ENCODE measurements at places on chromosomes 7 and 10.

DNA sequence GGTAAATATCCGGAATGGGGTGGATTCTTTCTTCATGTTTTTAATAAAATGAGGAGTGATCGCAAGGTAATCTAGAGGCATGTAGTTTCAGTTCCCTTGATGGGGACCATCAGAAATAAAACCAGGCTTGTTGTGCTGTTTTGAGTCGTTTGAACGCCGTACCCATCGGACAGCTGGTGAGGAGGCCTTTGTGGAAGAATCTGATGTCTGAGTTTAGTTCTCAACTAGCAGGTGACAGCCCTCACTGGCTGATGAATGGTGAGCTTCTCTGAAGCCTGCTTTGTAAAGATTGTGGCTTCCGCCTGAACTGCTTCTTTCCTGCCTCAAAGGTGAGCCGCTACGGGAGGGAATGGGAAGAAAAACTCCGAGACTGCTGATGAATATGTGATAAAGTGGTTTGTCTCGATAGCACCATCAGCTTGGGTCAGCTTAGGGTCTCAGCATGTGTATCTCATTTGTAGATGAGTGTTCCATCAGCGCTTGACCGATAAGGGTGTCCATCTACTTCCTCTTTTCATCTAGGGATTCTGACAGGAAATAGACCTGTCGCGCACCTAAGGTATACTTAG is 977 bp downstream of the TMEM248 start:
- DNase-seq, result no peak

- DNase-seq, result no peak
Measured at GRCh38 chr10:1369197-1369596, 313.0 kb downstream of the WDR37 start.

DNA sequence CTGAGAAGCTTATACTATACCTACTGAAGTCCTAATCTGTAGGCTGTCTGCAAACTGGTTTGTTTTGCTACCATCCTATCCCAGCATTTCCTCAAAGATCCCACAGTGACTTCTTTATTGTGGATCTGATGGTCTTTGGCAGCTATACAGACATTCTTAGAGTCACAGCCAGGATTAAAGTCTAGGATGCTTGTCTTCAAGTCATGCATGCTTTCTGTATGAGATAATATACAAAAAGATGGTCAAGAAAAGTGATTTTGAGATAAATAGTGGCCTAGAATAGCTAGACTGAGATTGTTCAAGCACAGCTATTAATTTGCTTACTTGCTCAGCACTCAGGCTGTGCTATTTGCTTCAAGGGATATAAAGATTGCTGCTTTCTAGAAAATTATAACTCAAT is 454.4 kb downstream of the AUTS2 start:
- DNase-seq, result no peak

- no peak for DNase-seq
Measured at GRCh38 chr7:111137296-111138192, 46.6 kb downstream of the LRRN3 start.

DNA sequence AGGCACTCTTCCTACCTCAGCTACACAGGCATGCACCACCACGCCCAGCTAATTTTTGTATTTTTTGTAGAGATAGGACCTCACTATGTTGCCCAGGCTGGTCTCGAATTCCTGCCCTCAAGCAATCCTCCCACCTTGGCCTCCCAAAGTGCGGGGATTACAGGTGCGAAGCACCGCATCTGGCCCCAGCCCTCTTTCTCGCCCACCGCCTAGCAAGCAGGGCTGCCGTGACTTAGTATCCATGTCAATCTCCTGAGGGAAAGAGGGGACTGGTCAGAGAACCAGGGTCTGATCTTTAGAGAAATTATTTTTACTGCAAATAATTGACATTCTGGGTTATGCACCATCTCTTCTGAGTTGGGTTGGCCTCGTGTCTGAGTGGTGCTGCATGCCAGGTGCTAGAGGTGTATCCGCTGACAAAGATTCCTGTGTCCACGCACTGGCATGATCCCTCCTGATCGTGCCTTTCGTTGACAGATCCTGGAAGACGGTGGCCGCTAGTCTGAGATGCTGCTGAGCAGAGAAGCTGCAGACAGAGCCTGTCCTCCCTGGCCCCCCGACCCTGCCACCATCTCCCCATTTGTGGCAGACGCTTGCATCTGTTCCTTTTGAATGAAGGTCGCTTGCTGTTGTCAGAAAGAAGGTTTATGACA is 22.7 kb downstream of the WIPI2 start:
- no peak for DNase-seq

DNA sequence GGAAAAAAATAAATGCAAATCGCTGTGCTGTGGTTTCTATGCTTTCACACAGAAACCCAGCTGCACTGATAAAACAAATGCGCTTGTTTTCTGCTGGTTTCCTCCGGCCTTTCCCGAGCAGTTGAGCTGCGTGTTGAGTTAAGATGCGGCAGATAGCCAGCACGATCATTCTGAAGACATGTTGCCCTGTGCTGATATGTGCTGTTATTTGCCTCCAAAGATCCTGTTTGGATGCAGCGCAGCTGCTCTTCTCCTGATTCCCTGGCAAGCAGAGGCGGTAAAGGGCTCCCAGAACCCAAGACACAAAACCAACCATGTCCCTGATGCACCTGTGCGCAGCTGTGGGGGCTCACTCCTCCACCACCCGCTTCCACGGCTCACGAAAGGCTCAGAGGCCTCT is 225.4 kb downstream of the PAXIP1 start:
- no peak for DNase-seq

- no peak for DNase-seq
Measured at GRCh38 chr10:133391761-133392518, 2.0 kb upstream of the MTG1 start.

GRCh38 chr7:116209561-116210070 is 723 bp upstream of the TES start:
- no peak for DNase-seq

- no peak for DNase-seq
Measured at GRCh38 chr7:24283554-24283896, 465 bp upstream of the NPY start.

DNA sequence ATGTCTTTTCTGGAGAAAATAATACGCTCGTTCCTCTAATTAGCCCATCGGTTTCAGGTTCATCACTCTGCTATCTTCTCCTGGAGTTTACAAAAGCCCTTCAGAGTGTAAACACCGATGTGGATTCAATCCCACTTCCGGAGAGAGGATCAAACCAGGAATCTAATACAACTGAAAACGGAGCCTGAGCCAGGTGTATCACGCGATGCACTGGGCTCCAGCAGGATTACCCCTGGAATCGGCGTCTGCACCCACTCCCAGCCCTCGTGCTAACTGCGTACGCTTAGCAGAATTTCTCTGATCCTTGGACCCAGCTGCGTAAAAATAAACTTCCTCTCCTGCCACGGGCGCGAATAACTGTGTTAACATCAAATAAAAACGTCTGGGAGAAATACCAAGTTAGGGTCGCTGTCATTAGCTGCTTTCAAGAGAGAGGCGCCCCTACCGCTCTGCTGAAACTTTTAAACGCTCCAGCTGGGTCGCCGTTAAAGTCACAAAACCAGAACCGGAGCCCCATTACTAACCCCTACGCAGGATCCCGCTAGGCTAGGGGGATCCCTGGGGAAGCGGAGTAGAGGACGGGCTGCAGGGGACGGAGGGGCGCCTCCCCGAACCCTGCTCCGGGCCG is 502 bp downstream of the ZNF3 start:
- no peak for DNase-seq

DNA sequence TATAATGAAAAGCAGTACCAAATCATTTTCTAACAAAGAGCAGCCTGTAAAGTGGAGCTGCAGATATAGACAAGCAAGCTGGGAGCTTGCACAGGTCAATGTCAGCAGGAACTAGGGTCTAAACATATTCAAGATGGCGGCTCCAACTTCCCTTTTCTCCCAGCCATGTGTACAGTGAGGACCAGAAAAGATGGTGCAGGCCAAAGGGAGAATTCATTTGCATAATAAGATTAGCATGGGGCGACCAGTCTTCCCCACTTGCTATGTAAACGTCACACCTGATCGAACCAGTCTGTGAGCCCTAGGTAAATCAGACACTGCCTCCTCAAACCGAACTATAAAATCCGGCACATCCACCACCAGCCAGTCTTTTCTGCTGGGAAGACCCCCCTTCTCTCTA is 4.4 kb upstream of the RAPGEF5 start:
- no peak for DNase-seq

DNA sequence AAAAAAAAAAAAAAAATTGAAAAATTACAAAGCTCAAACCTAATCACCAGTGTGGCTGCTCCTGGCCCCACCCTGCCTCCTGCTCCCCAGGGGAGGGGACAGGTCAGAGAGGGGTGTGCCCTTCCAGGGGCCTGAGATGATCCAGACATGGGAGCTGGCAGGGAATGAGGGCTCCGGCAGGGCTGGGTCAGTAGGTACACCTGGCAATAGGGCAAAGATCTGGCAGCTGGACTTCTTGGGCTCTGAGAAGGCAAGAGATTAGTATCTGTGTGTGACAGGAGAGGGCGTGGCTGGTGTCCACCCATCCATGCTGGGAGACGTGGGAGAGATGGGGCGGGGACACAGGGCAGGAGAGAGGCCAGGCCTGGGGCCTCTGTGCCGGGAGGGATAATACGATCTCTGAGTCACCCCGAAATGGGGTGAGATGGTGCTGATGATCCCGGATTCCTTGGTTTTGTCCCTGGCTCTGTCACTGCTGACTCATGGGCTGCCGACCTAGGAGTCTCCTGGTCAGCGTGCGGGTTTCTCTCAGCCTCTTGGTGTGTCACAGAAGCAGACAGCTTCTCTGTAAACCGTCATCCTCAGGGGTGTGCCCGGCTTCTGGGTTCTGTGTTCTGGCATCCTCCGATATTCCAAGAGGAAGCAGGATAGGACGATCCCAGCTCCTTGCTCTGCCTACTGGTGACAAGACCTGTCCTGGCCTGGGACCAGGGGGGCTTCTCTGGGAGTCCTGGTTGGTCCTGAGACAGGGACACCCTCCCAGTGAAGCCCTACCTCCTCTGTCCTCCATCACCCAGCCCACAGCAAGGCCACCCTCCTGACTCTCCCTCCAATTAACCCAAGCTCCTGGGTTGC is 8.2 kb upstream of the CLDN4 start:
- no peak for DNase-seq

- no peak for DNase-seq
Measured at GRCh38 chr10:80206277-80206655, 929 bp upstream of the ANXA11 start.

GRCh38 chr10:112634096-112634830 is 187.2 kb downstream of the VTI1A start:
- no peak for DNase-seq

- no peak for DNase-seq
Measured at GRCh38 chr7:86942081-86942480, 117.4 kb downstream of the ELAPOR2 start.

- DNase-seq, result no peak
Measured at GRCh38 chr7:34225193-34225592, 319.9 kb downstream of the BMPER start.

DNA sequence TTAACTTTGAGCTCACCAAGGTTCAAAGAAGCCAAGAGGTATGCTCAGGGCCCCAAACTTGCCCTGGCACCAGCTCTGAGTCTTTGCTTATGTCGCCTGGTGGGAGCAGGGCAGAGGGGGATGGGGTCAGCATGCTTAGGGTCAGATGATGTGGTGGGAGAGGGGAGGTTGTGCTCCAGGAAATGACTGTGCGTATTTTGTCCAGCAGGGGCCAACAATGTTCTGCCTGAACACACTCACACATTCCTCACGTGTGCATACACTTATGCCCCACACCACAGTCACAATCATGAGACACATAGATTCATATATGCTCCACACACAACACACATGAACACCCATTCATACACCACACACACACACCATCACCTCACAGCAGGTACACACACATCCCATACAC is 4.4 kb upstream of the RAMP3 start:
- DNase-seq, result no peak

DNA sequence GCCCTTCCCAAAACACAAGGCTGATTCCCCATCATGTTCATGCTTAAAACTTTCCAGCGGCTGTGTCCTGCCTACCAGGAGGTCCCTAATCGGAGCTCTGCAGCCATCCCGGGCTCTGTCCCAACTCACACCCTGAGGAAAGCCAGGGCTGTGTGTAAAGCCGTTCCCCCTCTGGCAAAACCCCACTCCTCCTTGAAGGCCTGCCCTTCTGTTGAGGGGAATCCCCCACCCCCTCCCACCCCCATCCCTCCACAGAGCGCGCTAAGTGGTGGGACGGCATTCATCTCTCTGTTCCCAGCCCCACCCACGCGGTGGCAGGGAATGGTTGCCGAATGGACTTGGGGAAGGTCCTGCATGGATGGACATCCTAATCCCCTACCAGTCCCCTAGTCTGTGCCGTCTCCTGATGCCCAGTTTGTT is 667 bp upstream of the TMEM120A start:
- DNase-seq, result no peak
